ENCODE measurements at places on chromosomes 4 and X. TPM values are rescaled to one million over a fixed set of nuclear protein-coding genes. Genes with fewer than 3 reads are reported as not detected.

GRCh38 chrX:135484641-135485289 lies 35.7 kb upstream of the INTS6L start:
- DNase-seq, result no peak

PLXNA3 gene
- 7.6 TPM for polyA plus RNA-seq

ATP1B4 gene
- not detected for polyA plus RNA-seq

GRCh38 chrX:16804923-16805464 lies 18.7 kb downstream of the TXLNG start:
- no peak for DNase-seq

- DNase-seq, result no peak
These were observed 2.4 kb upstream of the NSUN7 start for GRCh38 chr4:40747207-40747835.

DNA sequence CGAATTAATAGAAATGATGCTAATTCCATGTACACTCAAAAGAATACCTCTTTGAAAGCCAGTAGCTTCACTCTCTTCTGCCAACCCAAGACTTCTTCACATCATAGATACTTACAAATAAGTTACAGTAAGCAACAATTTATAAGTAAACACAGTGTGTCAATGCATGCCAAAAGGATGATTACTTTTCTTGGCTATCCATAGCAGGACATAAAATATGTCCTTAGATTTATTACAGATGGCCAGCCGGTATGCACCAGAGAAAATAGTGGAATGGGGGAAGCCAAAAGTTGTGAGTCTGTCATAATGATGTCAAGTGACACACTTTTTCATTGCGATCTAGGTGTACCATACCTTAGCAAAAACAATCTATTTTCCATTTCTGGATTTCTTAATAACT lies 631 bp upstream of the BMX start:
- no peak for DNase-seq

DNA sequence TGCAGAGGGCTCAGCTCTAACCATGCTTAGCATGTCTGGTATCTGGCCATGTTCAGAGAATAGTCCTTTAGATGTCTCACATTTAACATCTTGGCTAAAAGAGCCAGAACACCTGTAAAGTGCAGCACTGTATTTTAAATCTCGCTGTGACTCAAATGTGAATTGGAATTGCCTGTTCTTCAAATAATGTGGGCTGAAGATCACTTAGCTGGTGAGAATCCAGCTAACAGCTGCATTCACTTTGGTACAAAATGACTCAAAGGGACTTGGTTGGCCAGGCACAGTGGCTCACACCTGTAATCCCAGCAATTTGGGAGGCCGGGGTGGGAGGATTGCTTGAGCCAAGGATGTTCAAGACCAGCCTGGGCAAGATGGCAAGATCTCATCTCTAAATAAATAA lies 63.5 kb upstream of the PLAC8 start:
- DNase-seq, result no peak

MAGEA4 gene
- polyA plus RNA-seq, result not detected

DNA sequence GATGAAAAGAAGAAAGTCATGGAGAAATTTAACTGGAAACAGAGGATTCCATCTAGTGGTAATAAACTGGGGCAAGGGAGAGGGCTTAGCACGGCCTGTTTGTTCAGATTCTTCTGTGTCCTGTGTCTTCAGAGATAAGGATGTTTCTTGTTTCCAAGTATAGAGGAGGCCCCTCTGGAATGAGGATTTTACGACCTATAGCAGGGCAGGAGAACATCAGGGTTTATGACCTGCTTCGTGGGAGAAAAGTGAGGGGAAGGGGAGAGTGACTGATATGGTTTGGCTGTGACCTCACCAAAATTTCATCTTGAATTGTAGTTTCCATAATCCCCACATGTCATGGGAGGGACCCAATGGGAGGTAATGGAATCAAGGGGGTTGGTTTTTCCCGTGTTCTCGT lies 93.0 kb upstream of the LDB2 start:
- DNase-seq, result no peak

DNA sequence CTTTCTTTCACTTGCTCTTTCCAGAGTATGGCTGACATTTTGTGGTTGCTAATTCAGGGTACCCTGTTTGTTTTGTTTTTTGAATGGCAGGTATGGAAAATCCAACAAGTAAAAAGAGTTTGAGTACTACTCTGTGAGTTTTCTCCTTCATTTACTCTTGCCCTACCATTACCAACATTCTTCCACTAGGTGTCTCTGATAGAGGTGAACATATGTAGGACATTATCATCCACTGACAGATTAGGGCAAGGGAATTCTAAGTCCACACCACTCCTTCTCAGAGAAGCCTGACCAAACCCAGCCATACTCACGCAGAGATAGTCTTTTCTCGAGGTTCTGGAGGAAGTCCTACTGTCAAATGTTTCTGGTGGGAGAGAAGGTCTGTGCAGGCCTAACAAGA lies 36.7 kb upstream of the HDAC8 start:
- no peak for DNase-seq

VCX gene
- not detected for polyA plus RNA-seq
